Activated CD4-positive, alpha-beta T cell treated with anti-CD3 and anti-CD28 coated beads, Interleukin-2, amount 10 ng/mL, durations not matched to agents 7 days and 5 days (primary cell): ENCODE measurements at places on chromosomes 7 and 10. TPM values are rescaled to one million over a fixed set of nuclear protein-coding genes. Genes with fewer than 3 reads are reported as not detected.

GRCh38 chr10:63697956-63698786, 177.0 kb downstream of the REEP3 start:
- no peaks in the 10 kb centered on the region for H3K4me1 ChIP-seq
- DNase-seq: no peak
- no peak overlapping the region for H3K27ac ChIP-seq
- H3K4me3 ChIP-seq: no peak overlapping the region
- no peaks in the 10 kb centered on the region for H3K27me3 ChIP-seq

- no peak overlapping the region for H3K4me3 ChIP-seq
- H3K27me3 ChIP-seq: no peaks in the 10 kb centered on the region
- DNase-seq: peak; percentile 9
- H3K4me1 ChIP-seq: peaks cover 8% of the 10 kb centered on the region
- H3K36me3 ChIP-seq: no peaks in the 10 kb centered on the region
- no peak overlapping the region for H3K27ac ChIP-seq
Observed at GRCh38 chr10:88028654-88029053, 165.2 kb downstream of the PTEN start.

GRCh38 chr10:3778692-3779157, 6.3 kb downstream of the KLF6 start:
- no peak for DNase-seq
- H3K4me3 ChIP-seq: peak overlapping the region; percentile 93
- no peaks in the 10 kb centered on the region for H3K27me3 ChIP-seq
- peaks cover 70% of the 10 kb centered on the region for H3K4me1 ChIP-seq
- peaks cover 93% of the 10 kb centered on the region for H3K36me3 ChIP-seq

GRCh38 chr10:116777006-116777405, 34.6 kb upstream of the HSPA12A start:
- no peak for DNase-seq
- no peak overlapping the region for H3K4me3 ChIP-seq
- H3K36me3 ChIP-seq: no peaks in the 10 kb centered on the region

GRCh38 chr10:70916241-70916640, 27.9 kb upstream of the PCBD1 start:
- no peak for DNase-seq
- no peaks in the 10 kb centered on the region for H3K36me3 ChIP-seq
- H3K4me3 ChIP-seq: no peak overlapping the region
- H3K27me3 ChIP-seq: peaks cover 2% of the 10 kb centered on the region
- no peak overlapping the region for H3K27ac ChIP-seq

DNA sequence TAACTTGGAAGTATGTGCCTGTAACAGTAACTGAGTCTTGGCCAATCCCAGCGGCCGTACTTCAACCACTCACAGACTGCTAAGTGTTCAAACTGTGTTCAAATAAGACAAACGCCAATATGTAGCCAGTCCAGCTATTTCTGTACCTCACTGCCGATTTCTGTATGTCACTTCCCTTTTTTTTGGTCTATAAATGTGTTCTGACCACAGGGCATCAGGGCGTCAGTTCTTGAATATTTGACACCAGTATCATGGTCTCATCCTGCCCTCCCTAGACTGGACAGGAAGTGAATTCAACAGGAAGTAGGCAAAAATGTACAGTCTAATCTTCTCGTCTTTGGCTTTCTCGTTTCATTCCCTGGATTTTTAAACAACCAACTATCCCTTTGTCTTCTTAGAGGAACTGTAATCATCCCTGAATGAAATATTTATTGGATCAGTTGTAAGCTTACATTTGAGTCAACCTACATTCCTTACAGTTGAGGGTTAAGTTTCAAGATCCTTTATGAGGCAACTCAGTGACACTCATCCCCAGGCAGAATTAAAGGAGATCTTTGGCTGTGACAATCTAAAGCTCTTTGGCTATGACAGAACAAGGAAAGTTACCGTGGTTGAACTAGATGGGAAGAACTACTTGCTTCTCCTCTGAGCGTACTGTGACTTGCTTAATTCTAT, 232.7 kb downstream of the NSUN6 start:
- no peaks in the 10 kb centered on the region for H3K36me3 ChIP-seq
- H3K4me1 ChIP-seq: no peaks in the 10 kb centered on the region
- no peak overlapping the region for H3K27ac ChIP-seq
- DNase-seq: no peak
- no peak overlapping the region for H3K4me3 ChIP-seq

GRCh38 chr10:87593702-87594101, 66.0 kb upstream of the PAPSS2 start:
- no peak overlapping the region for H3K27ac ChIP-seq
- no peak for DNase-seq
- H3K36me3 ChIP-seq: no peaks in the 10 kb centered on the region
- H3K4me3 ChIP-seq: no peak overlapping the region
- peaks cover 7% of the 10 kb centered on the region for H3K27me3 ChIP-seq
- no peaks in the 10 kb centered on the region for H3K4me1 ChIP-seq

DNA sequence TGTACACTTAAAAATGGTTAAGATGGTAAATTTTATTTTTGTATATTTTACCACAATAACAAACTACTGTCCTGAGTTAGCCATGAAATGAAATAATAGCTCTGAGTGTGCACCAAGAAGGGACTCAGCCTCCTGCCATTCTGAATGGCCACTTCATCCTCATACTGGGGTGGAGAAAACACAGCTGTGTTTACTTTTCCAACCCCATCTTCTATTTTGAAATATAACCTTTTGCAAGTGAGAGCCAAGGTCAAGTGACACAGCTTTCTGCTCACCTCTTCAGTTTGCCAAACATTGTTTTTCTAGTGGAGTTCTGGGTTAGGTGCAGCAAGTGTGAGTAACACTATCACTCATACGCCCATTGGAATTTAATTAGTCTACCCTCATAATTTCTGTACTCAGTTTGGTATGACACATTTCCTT, 107.4 kb upstream of the GLCCI1 start:
- H3K27me3 ChIP-seq: no peaks in the 10 kb centered on the region
- no peaks in the 10 kb centered on the region for H3K36me3 ChIP-seq
- H3K4me1 ChIP-seq: peaks cover 4% of the 10 kb centered on the region
- DNase-seq: no peak
- H3K4me3 ChIP-seq: no peak overlapping the region

DNA sequence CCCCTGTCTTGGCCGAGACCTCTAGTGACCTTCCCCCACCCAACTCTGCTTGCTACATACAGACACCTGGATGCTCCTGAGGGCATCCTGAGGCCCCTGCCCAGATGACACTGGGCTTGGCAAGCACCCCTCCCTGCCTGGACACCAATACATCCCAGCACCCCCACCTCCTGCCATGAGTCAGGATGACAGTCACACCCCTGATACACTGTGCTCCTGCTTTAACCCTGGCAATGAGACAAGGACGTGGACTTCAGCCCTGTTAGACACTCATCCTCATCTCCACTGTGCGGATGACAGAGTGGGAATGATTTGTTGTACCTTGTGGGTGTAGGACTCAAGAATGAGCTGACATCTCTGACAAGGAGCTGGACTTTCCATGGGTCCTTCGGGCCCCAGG, 186.3 kb upstream of the ADCY1 start:
- DNase-seq: no peak
- H3K4me1 ChIP-seq: no peaks in the 10 kb centered on the region
- H3K27me3 ChIP-seq: no peaks in the 10 kb centered on the region
- H3K4me3 ChIP-seq: no peak overlapping the region
- H3K27ac ChIP-seq: no peak overlapping the region

DNA sequence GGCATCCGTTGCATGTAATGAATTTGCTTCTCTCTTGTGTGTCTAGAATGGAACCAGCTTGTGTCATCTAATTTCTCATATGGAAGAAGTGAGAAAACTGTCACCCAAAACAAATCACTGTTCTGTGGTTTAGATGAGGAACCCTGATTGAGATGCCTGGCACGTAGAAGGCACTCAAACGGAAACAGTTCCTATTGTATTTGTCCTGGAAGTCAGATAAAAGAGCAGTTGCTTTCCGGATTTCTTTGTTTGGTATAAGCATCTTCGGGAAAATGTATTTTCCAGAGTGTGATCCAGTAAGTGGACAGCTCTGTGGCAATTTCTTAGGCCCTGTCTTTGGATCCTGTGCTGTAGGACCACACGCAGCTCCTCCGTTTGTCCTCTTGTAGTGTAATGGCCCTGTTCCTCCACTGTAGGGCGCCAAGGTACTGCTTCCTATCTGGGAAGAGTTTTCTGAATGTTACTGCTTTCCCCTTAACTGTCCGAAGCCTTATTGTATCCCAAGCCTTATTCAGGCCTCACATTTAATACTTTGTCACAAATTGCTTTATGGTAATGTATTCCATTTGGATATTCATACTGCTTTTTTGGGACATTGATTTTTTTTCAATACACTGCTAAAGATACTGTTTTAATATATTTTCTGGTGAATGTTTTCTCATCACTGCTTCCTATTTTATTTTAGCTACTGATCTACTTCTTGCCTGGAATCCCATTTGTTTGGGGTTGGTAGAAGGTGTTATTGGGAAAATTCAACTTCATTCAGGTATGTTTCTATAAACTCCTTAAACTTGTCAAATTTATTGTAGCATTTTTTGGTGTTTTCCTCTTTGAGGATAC, 24.8 kb downstream of the INPP5F start:
- no peaks in the 10 kb centered on the region for H3K36me3 ChIP-seq
- no peak overlapping the region for H3K27ac ChIP-seq
- H3K27me3 ChIP-seq: no peaks in the 10 kb centered on the region
- peak; percentile 70 for DNase-seq

DNA sequence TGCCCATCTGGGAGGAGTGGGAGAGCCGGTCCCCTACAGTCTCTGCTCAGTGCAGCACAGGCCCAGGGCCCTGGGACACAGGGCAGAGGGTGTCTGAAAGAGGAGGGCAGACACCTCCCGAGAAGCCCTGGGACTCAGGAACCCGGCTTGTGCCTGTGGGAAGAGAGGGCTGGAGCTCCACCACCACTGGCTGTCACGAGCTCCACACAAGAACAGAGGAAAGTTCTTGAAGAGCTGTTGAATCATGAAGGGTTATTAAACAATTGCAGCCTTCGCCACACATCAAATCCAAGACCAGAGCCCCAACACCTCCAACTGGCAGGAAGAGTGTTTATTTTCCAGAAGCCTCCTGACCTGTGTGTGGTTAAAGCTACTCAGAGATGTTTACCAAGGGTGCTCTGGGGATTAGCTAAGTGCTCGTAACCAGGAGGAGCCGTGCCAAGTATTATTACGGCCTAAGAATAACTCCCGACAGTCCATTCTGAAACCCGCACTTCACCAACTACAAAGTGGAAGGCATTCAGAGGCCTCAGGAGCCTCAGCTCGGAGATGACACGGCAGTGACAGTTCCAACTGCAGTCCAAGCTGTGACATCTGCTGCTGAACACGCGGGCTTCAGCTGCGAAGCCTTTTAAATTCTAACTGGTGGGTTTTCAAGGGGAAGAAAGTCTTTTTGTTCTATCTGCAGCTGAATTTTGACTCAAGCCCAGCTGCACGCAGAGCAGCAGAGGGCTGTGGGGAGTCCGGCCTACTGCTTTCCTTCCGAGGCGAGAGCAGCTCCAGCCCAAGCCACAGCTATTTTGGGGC, 75.1 kb downstream of the MAD1L1 start:
- DNase-seq: no peak
- no peak overlapping the region for H3K27ac ChIP-seq
- H3K36me3 ChIP-seq: no peaks in the 10 kb centered on the region
- H3K27me3 ChIP-seq: no peaks in the 10 kb centered on the region
- H3K4me3 ChIP-seq: no peak overlapping the region

GRCh38 chr7:158107806-158108205, 479.8 kb downstream of the PTPRN2 start:
- DNase-seq: no peak
- H3K4me1 ChIP-seq: no peaks in the 10 kb centered on the region
- no peaks in the 10 kb centered on the region for H3K36me3 ChIP-seq
- H3K27ac ChIP-seq: no peak overlapping the region
- H3K4me3 ChIP-seq: no peak overlapping the region
- no peaks in the 10 kb centered on the region for H3K27me3 ChIP-seq

DNA sequence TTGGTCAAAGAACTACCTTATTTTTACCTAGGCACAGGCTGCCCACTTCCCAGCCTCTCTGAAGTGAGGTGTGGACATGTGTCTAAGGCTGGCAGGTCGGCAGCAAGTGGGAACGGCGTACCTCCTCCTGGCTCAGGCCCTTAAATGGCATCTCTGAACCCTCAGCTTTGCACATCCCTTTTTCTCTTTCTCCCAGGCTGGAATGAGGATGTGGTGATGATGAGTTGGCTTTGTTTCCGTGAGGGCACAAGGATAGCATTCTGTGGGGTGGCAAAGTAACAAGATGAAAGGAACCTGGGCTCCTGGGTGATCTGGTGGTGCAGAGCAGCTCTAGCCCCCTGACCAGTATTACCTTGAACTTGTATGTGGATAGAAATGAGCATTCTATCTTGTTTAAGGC, 196.8 kb downstream of the REEP3 start:
- no peaks in the 10 kb centered on the region for H3K36me3 ChIP-seq
- no peak for DNase-seq
- no peak overlapping the region for H3K27ac ChIP-seq
- no peak overlapping the region for H3K4me3 ChIP-seq
- peaks cover 27% of the 10 kb centered on the region for H3K4me1 ChIP-seq

DNA sequence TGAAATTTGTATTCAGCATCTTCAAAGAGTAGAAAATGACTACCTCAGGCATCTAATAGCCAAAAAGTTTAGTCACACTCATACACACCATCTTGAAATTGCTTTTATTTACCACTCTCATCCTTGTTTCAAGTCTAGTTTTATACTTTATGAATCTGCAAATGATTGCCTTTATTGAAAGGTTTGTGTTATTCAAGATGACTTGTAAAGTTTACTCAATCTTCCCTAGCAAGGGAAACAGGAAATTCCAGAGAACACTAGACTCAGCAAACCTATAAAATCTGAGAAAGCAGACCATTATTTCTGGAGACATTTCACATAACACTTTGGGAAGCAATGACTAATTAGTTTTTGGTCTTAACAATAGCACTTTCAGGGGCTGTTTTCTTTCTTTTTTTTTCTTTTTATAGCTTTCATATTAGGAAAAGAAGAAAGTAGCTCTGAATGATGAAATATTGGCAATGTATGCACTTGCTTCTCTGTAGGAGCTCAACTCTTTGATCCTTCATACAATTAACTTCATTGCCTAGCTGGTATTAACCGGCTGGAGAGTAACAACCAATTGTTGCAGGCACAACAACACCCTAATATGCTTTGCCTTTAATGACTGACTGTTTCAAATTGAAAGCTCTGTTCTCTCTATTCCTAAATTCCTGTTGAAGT, 68.9 kb upstream of the HDAC9 start:
- no peaks in the 10 kb centered on the region for H3K36me3 ChIP-seq
- no peak overlapping the region for H3K4me3 ChIP-seq
- no peak overlapping the region for H3K27ac ChIP-seq
- no peaks in the 10 kb centered on the region for H3K4me1 ChIP-seq
- DNase-seq: no peak

CDK1 gene
- total RNA-seq: 127 TPM

PIP4K2A gene
- 163 TPM for total RNA-seq

LOXL4 gene
- total RNA-seq: not detected

OR6V1 gene
- not detected for total RNA-seq

PROSER2 gene
- total RNA-seq: 0.31 TPM

PRSS37 gene
- total RNA-seq: not detected

UCN3 gene
- total RNA-seq: not detected
